Activated CD4-positive, alpha-beta T cell treated with anti-CD3 and anti-CD28 coated beads for 24 hours (primary cell): ENCODE measurements at places on chromosomes 6 and 20.

DNA sequence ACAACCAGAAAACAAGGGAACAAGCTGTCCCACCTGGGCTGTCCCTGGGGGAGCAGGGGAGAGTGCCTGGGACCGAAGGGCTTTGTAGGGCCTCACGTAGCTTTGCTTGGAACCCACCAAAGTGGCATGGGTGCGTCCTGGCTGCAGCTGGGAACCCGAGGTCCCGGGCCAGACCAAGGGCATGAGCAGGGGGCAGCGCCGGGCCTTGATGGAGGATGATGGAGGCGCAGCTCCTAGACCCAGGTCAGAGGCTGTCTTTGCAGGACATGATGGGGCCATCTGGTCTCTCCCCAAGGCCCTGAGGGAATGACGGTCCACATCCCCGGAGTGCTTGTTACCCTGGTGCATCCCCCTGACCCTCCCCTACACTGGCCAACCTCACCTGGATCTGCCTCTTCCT is 7.6 kb upstream of the OSBPL2 start:
- DNase-seq, result no peak

GRCh38 chr20:62371588-62372041 is 4.5 kb upstream of the LAMA5 start:
- DNase-seq, result no peak

DNA sequence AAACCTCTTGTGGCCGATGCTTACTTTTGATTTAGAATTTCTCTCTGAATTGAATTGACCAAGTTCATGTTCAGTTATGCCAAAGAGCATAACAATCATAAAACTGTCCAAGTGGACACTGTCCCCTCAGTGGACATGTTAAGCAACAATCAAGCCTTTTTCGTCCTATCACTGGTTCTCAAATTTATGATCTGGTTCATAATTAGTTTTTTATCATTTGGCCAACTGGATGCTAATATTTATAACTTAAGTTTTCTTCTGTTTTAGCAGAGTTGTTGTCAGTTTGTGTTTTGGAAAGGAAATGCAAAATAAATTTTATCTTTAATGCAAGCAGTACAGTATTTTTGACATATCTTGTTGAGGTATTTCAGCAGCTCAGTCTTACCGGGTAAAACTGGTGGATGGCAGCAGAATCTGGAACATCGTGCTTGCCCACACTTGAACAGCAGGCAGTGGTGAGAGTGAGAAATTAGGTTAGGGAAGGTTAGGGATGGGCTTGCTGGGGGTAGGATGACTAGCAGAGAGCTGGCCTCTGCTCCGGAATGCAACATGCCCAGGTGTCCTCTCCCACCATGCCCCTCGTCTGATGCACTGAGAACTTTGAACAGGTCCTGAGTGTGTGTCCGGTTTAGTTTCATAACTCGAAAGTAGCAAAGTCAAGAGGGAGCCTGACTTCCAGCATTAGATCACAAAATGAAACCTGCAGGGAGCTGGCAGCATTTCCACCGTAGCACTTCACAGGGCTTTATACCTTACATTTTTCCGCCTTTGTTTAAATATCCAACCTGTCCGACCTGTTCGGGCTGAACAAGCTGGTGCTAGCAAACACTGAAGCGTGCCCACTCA is 93.1 kb downstream of the RREB1 start:
- no peak for DNase-seq

DNA sequence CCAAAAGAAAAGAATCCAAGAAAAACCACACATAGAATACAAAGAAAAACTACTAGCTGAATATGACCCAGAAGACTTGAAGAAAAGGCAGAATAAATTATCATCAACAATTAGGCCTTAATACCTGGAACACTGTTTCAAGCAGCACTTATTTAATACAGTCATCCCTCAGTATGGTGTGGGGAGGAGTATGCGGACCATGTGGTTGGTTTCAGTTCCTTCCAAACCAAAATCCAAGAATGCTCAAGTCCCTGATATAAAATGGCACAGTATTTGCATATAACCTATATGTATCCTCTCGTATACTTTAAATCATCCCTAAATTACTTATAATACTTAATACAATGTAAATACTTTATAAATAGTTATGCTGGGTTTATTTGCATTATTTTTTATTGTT is 16.1 kb downstream of the CDK19 start:
- no peak for DNase-seq

- no peak for DNase-seq
These were observed 269.1 kb upstream of the FOXQ1 start for GRCh38 chr6:1042583-1043457.

- no peak for DNase-seq
These were observed 34.2 kb downstream of the NHSL1 start for GRCh38 chr6:138465007-138465645.

- no peak for DNase-seq
These were observed 14.7 kb downstream of the SCUBE3 start for GRCh38 chr6:35228481-35228880.

DNA sequence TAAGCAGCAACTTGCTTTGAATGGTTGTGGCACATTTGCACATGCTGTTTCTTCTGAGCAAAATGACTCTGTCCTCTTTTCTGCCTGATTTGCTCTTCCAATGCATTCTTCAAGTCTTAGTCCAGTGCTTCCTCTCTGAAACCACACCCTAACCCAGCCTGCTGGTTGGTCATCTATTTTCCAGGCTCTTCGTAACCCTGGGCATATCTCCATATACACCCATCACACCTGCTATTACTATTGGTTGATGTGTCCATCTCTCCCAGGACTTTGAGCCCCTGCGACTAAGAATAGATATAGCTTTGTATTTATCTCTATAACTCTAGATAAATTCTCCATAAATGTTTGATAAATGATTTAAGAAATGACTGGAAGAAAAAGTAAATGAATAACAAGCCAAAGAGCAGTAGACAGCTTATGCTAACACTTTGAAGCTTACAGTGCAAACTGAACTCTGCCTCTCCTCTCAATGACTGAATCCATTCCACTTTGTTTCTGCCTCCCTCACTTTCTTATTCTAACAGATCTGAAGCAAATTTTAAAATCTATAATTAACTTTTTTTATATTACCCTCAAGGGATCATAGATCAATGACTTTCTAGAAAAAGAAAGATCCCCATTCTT is 59.7 kb upstream of the NT5E start:
- DNase-seq, result no peak

- DNase-seq, result no peak
These were observed 2.1 kb upstream of the CHRNA4 start for GRCh38 chr20:63363013-63363957.

- DNase-seq, result no peak
These were observed 57.7 kb downstream of the TMEM242 start for GRCh38 chr6:157265635-157266034.

- DNase-seq, result no peak
These were observed 8.9 kb upstream of the TNFRSF6B start for GRCh38 chr20:63687419-63688178.
